Right renal pelvis (tissue), 4 donors: ENCODE measurements at places on chromosomes 4 and X.

DNA sequence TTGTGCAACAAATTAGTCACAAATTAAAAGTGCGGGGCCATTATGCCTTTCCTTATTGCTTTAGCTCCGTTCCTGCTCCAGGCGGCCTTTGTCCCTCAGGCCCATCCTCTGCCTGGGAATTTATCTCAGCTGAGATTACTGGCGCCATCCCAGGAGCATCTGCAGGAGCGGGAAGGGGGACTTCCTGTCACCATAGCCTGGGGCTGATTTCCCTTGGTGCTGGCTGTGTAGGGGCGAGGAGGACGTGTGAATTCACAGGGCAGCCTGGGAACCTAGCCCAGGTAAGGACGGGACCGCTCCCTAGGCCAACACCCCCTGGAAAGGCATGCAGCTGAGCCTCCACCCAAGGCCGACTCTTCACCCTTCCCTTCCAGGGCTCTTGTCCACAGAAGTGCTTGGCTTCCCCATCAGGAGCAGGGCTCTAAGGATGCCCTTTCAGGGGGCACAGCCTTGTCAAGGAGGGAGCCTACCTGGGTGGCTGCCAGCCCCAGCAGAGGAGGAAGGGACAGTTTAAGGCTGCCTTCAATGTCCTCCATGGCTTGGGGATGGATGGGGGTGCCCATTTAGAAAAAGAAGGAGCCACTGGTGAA, 72.6 kb upstream of the NKX1-1 start:
- no peak for DNase-seq

DNA sequence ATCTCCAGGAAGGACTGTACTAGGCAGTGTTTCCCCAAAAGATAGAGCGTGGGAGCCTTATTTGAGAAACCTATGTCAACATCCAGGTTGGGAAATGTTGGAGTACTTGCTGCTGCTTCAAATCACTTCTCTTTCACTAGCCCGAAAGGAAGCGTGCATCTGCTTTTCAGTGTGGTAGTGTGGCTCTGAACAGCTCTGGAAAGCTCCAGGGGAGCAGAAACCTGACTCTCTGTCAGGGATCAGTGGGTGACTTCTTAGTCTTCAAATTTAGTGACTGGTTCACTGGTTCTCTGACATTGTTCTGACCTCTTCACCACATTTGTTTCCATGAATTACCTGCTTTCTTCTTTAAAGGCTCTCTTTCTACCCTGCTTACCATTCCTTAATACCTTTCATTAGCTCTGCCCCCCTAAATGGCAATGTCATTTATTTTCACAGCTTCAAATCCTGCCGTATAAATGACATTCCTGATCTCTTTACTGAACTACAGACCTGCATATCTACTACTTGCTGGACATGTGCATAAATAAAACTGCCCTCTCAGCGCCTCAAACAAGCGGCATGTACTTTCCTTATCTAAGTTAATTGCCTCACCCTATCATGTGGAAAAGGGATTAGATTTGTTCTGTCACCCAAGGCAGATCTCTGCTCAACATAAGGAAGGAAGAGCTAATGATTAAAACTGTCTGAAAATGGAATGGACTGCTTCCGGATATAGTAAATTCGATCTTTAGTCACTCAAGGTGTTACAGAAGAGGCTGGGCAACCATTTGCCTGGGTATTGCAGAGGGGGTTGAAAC, 37.0 kb downstream of the DLG3 start:
- no peak for DNase-seq

- no peak for DNase-seq
Measured at GRCh38 chrX:27882695-27883094, 74.9 kb downstream of the MAGEB10 start.

DNA sequence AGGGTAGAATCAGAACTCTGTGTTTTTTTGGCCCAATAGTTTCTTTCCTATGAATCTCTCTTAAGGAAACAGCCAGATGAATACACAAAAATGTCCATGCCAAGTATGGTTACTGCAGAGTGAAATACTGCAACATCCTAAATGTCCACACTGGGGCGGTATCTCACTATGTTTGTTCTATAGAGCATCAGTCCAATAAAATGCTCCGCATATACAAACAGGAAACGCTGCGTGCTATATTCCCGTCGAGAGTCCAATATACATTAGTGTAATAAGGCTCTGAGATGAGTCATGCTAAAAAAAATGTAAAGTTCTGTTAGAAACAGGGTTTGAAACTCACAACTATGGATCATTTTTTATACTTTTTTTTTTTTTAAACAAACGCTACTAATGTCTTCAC, 72.9 kb upstream of the ENOX2 start:
- peak; percentile 20 for DNase-seq

DNA sequence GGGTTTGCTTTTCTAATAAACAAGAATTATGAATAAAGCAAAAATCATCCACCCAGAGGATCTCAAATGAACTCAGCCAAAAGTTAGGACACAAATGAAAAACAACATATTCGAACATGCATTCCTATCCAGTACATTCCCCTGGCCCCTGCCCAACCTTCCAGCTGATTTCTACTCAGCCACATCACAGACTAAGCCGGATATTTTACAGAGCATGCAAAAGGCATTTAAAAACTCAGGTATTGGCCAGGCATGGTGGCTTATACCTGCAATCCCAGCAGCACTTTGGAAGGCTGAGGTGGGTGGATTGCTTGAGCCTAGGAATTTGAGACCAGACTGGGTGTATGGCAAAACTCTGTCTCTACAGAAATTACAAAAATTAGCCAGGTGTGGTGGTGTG, 54.6 kb downstream of the RELL1 start:
- no peak for DNase-seq

- peak; percentile 51 for DNase-seq
Measured at GRCh38 chr4:142353149-142353738, 492.9 kb downstream of the INPP4B start.
